NCI-H1092 (cell line): ENCODE measurements at places on chromosomes 7 and 10.
A peak's percentile ranks its signal among the peaks of the same experiment; 100 is the strongest.

DNA sequence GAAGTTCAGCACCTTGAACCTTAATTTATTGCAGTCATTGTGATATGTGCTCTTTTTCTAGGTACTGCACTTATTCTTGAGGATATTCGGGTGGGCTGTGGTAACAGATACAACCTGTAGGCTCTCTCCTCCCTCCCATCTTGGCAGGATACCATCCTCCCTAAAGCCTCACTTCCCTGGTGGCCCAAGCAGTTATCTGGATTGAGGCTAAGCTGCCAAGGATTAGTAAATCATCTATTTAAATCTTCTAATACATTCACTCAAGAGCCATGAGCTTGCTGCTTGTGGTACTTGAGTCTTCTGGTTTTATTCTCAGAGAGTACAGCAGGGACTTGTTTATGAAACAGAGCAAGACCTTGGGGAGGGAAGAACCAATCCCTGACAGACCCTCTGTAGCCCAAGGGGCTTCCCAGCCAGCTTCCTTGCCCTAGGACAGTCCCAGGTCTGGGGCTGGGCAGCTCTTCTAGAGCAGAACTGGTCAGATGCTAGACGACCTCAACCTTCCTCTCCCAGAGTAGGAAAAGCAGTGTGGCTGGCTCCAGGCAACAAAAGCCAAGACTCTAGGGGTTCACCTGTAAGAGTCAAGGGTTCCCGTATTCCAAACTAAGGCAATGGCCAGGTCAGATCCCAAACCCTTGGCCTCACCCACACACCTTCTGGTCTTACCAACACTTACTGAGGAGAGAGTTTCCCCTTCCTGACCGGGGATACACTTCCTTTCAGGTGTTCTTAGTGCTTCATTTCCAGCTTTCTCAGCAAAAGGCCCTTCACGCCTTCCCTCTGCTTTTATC lies 21.3 kb downstream of the WNT8B start:
- DNase-seq = no peak

DNA sequence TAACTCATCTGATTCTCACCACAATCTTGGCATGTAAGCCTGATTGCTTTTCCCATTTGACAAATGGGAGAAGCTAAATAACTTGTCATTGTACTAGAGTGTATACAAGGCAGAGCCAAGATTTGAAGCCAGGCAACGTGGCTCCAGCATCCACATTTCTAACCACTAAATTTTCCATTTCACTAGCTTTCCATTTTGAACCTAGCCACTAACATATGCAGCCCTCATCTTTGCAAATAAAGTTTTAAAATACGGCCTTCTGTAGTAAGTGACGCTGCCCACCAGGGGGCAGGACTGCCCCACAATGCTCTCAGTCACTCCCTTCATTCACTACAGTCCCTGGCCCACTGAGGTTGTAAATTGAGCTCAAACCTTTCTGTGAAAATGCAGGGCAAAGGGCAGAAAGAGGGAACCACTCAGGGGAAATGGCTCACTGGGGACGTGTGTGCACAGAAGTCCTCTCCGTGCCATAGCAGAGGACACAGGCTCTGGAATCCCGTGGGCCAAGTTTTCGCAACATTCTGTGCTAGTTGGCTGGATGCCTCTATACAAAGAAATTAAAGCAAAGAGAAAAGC lies 315.7 kb downstream of the TNS3 start:
- peak; percentile 16 for DNase-seq

GRCh38 chr7:124718032-124718766 lies 47.4 kb downstream of the GPR37 start:
- DNase-seq = no peak

DNA sequence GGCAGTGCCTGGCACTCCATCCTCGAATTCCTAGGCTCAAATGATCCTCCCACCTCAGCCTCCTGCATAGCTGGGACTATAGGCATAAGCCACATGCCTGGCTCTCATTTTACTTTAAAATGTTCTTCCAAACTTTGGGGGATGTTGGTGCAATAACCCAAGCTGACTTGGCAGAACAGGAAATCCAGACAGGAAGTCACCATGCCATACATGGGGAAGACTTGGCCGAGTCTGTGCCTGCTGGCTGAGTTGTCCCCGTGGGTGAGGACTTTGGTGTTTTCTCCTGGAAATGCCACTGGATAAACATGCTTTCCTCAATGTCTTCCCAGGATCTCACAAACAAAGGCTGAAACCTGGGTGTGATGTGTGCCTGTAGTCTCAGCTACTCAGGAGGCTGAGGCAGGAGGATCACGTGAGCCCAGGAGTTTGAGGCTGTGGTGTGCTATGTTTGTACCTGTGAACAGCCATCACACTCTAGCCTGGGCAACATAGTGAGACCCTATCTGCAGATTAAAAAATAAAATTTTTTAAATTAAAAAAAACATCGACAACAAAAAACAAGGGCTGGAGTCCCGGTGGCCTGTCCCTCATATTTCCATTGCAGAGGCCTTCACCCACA lies 19.8 kb downstream of the HKDC1 start:
- no peak for DNase-seq

DNA sequence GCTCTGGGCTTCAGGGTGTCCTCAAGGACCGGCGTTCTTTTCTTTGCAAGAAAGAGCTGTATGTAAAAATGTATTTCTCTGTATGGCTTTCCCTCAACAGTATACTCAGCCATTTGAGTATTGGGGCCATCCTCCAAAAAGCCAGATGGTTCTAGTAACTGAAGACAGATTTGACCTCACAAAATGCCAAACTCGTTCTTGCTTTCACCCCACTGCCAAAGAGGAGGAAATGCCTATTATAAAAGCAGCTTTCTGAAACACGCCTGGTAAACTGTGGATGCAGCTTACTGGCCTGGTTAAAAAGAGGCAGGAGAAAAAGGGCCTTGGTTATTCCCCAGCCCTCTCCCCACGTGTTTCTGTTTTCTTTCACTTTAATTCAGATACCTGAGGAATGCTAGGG lies 7.7 kb upstream of the HTR5A start:
- DNase-seq = no peak

DNA sequence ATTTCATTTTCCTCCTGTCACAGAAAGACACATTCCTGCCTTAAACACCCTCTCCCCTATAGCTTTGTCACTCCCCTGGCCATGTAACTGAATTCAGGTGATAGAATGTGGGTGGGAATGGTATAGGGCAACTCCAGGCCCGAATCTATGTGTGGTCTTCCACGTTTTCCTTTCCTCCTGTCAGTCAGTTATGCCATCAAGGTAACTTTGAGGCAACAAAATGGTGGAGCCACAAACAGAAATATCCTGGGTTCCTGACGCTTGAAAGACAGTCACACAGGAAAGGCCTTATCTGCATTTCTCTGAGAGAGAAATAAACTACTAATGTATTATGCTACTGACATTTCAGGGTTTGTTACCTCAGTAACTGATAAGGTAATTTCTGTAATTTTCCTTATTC lies 326.8 kb downstream of the HPSE2 start:
- no peak for DNase-seq

DNA sequence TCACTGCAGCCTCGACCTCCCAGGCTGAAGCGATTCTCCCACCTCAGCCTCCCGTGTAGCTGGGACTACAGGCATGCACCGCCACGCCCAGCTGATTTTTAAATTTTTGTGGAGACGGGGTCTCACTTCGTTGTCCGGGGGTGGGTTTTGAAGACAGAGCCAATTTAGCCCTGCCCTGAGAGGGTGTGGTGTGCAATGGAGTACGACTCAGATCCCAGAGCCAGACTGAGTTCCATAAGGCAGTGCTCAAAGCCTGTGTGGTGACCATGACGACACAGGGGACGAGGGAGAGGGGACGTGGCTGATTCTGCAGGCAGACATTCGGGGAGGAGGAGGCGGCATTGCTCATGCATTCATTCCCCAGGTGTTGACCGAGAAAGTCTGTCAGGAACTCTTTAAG lies 72.1 kb downstream of the ZMIZ1 start:
- no peak for DNase-seq

GRCh38 chr10:22320591-22321155 lies at the start of gene BMI1:
Gene BMI1, plus strand, starts transcription at chr10:22321099. Its CDS starts 5,351 bp downstream, at chr10:22326450.
- DNase-seq = peak; percentile 44
